ENCODE measurements at places on chromosomes 3 and 15. TPM values are rescaled to one million over a fixed set of nuclear protein-coding genes. Genes with fewer than 3 reads are reported as not detected.

SRGAP3 gene
- 10.0 TPM for total RNA-seq

TNNC1 gene
- 0.51 TPM for total RNA-seq

GATM gene
- total RNA-seq, result 0.17 TPM

DNA sequence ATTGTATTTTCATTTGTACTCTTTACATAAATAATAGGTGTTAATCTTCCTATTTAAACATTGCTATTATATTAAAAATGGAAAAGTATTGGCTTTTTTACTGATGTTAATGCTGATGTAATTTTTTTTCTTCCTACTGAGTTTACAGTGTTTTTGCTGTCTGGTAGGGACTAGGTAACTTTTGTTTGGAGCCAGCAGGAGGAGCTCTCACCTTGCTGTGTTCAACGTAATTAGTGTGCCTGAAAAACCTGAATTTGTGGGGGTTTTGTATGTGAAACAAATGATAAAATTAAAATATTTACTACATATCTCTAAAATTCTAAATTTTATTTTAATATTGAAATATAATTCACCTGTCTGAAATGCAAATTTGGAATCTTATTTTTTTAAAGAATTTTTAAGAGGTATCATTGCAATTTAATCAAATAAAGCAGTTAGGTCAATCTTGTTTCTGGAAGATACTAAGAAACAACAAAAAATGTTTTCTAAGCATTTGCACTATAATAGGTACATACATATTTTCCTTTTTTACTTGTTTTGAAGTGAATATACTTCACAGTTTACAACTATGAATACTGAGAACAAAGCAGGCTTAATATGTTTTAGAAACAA, 48.8 kb downstream of the EPHA6 start:
- no peak overlapping the region for H3K4me3 ChIP-seq
- H3K27ac ChIP-seq, result no peak overlapping the region
- H3K36me3 ChIP-seq, result no peaks in the 10 kb centered on the region

Data from fibroblast of lung (primary cell).